Stomach (tissue), 19 donors: ENCODE measurements at places on chromosomes 16 and 17. TPM values are rescaled to one million over a fixed set of nuclear protein-coding genes. Genes with fewer than 3 reads are reported as not detected.
A peak's percentile ranks its signal among the peaks of the same experiment; 100 is the strongest.

DNA sequence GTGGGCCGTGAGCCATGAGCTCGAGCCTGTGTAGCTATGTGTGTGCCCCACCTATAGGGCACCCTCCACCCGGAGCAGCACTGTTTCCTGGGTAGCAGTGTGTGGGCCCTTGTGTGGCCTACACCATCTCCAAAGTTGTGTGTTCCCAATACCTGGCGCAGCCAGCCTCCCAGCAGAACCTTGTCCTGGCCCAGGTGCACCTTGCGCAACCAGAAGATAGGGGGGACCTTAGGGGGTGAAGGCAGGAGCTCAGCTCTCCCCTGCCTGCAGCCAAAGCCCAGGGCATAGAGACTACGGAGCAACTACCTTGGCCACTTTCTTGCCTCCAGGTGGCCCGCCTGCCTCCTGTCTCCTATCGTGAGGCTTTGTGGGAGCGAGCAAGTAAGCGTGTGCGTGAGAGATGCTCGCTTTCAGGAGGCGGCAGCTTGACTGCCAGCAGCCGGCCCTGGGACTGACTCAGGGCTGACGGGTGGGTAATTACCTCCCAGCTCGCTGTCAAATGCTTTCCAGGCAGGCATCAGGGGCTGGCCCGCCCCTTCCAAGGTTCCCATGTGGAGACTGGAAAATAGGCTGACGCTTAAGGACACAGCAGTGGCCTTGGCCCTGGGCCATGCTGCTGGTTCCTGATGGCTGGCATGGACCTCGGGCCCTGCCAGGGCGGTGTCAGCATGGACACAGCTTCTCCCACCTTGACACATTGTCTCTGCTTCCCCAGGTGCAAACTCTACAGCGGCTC is 19.0 kb downstream of the TRAF7 start:
- no peak overlapping the region for H3K27ac ChIP-seq
- no peak for DNase-seq
- H3K4me1 ChIP-seq = peaks cover 5% of the 10 kb centered on the region
- H3K36me3 ChIP-seq = peaks cover 70% of the 10 kb centered on the region
- H3K4me3 ChIP-seq = no peak overlapping the region
- no peaks in the 10 kb centered on the region for H3K27me3 ChIP-seq

SLC35G6 gene
- total RNA-seq = not detected

GRCh38 chr17:210402-210801 is 29.0 kb upstream of the DOC2B start:
- H3K4me1 ChIP-seq = no peaks in the 10 kb centered on the region
- H3K36me3 ChIP-seq = peaks cover 45% of the 10 kb centered on the region
- peaks cover 15% of the 10 kb centered on the region for H3K27me3 ChIP-seq
- no peak overlapping the region for H3K27ac ChIP-seq

DNA sequence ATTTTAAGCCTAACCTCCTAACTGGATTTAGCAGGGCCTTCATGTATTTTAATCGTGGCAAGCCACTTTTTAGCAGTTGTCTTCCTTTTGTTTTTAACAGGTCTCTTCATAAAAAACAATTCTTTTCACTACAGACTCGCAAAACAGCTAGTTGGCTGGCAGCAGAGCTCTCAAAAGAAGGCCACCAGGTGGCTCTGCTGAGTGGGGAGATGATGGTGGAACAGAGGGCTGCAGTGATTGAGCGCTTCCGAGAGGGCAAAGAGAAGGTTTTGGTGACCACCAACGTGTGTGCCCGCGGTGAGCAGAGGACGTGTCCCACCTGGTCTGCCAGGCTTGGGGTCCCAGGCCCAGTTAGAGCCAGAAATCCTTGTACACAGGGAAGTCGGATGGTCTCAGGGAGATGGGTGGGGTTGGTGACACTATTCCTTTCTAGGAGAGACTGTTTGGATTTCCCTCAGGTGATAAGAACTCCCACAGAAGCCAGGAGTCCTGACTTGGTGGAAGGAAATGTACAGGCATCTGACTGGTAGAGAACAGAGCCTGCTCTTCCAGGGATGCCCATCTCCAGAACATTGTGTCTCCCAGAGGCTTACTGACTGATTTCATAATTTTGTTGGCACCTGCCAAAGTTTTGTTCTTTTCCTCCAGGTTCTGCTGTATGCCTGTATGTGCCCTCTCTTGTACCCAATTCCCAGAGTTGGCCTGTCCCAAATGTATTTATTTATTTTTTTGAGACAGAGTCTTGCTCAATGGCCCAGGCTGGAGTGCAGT is 14.9 kb upstream of the DDX19A start:
- no peak overlapping the region for H3K27ac ChIP-seq
- H3K36me3 ChIP-seq = peaks cover 40% of the 10 kb centered on the region
- H3K4me3 ChIP-seq = no peak overlapping the region
- H3K4me1 ChIP-seq = no peaks in the 10 kb centered on the region

DNA sequence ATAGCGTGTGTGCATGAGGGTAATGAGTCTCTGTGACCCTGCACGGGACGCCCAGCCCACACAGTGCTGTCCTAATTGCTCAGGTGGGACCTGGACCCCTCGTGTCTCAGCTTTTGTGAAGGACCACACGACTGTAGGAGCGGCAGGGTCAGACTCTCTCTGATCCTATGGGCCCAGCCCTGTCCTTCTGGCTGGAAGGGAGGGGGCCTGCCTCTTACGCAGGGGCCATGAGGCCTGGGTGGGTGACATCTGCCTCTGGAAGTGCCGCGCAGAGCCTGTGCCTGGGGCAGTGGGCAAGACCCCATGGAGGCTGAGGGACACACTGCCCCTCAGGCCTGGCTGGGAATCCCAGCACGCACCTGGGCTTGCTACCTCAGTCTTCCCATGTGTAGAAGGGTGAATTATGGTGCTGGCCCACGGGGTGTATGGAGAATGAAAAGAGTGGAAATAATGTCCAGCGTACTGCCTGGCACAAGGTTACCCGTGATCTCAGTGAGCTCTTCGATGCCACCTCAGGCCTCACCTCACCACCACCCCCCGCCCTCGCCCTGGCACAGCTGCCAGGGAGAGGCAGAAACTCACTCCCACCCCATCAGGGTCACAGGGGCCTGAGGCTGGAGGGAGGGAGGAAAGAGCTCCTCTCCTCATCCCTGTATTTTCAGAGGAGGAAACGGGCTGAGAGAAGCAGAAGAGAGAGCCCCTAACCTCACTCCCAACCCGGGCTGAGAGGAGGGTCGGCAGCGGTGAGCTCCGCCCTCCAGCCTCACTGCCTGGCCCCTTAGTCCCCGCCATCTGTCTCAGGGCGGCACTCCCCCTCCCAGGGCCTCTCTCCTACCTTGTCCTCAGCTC is 27.1 kb upstream of the DBNDD1 start:
- H3K27ac ChIP-seq = no peak overlapping the region
- peaks cover 12% of the 10 kb centered on the region for H3K4me1 ChIP-seq
- no peak for DNase-seq
- H3K27me3 ChIP-seq = no peaks in the 10 kb centered on the region

GRCh38 chr17:20033415-20033814 is 24.3 kb downstream of the SPECC1 start:
- H3K27me3 ChIP-seq = no peaks in the 10 kb centered on the region
- no peaks in the 10 kb centered on the region for H3K36me3 ChIP-seq
- no peak overlapping the region for H3K27ac ChIP-seq
- no peak overlapping the region for H3K4me3 ChIP-seq
- no peaks in the 10 kb centered on the region for H3K4me1 ChIP-seq

- no peaks in the 10 kb centered on the region for H3K36me3 ChIP-seq
- no peaks in the 10 kb centered on the region for H3K4me1 ChIP-seq
- no peak for DNase-seq
- H3K27ac ChIP-seq = peak overlapping the region; percentile 47
These were observed 129.5 kb downstream of the PRKCA start for GRCh38 chr17:66431910-66432309.

DNA sequence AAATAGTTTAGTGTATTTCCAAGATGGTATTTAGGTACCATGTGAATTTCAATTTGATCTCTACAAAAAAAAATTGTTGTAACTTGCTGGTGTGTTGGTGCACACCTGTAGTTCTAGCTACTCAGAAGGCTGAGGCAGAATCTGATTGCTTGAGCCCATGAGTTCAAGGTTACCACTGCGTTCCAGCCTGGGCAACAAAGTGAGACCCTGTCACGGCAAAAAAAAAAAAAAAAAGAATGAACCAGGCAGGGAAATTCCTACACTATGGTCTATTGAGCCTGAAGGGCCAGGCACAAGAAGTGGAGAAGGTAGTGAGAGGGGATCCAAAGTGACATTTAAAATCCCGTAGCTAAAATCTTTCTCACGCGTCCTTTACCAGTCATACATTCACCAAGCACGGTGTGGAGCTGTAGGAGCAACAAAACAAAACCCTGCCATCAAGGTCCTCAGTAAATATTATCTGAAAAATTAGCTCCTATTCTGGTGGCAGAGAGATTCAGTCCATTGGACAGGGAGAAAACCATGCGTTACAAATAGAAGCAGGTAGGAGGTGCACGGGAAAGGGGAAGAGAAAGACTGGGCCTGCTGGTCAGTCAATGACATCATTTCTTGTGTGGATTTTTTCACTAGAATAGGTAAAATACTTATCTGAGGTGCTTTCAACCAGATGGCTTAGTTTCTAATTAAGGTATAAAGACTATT is 27.3 kb downstream of the TXNDC11 start:
- no peaks in the 10 kb centered on the region for H3K27me3 ChIP-seq
- no peak overlapping the region for H3K4me3 ChIP-seq
- peaks cover 19% of the 10 kb centered on the region for H3K4me1 ChIP-seq
- H3K27ac ChIP-seq = peak overlapping the region; percentile 68
- peak; percentile 37 for DNase-seq

- no peaks in the 10 kb centered on the region for H3K27me3 ChIP-seq
- H3K4me1 ChIP-seq = peaks cover 99% of the 10 kb centered on the region
- no peak for DNase-seq
- peak overlapping the region; percentile 5 for H3K27ac ChIP-seq
- peaks cover 11% of the 10 kb centered on the region for H3K36me3 ChIP-seq
These were observed 18.1 kb downstream of the SLC7A5 start for GRCh38 chr16:87851141-87851587.

- no peak overlapping the region for H3K4me3 ChIP-seq
- peaks cover 22% of the 10 kb centered on the region for H3K4me1 ChIP-seq
These were observed 10.0 kb upstream of the C1QTNF8 start for GRCh38 chr16:1105888-1106620.

DNA sequence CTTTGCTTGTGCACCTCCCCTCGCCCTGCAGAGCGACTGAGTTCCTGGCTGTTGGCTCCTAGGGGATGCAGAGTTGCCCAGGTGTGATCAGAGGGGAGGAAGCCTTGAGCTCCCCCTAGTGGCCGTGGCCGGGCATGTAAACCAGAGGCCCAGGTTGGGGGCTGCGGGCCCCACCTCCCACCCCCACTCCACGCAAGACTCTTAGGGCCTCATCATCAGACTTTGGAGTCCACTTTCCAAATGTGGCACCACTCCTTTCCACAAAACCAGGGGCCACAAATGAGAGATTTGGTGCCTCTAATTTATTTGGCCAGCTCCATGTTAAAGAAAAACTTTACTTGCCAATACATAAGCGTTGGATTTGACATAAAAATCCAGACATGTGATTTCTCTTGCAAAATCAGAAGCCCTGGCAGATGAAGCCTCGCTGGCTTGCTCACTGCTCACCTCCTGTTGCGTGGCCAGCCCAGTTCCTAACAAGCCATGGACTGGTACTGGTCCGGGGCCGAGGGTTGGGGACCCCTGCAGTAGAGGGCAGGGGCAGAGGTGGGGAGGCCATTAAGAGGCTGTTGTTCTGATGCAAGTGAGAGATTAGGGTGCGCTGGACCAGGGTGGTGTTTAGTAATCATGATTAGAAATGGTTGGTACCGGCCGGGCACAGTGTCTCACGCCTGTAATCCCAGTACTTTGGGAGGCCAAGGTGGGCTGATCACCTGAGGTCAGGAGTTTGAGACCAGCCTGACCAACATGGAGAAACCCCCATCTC is 28.7 kb upstream of the GAS7 start:
- no peaks in the 10 kb centered on the region for H3K4me1 ChIP-seq
- H3K36me3 ChIP-seq = no peaks in the 10 kb centered on the region
- no peak overlapping the region for H3K4me3 ChIP-seq
- peak; percentile 28 for DNase-seq
- no peaks in the 10 kb centered on the region for H3K27me3 ChIP-seq
- H3K27ac ChIP-seq = no peak overlapping the region

GRCh38 chr16:49598383-49599170 is 225.0 kb downstream of the C16orf78 start:
- no peaks in the 10 kb centered on the region for H3K4me1 ChIP-seq
- no peak overlapping the region for H3K27ac ChIP-seq
- DNase-seq = peak; percentile 21
- no peak overlapping the region for H3K4me3 ChIP-seq
- H3K27me3 ChIP-seq = no peaks in the 10 kb centered on the region
- no peaks in the 10 kb centered on the region for H3K36me3 ChIP-seq

GRCh38 chr17:28347261-28347891 is 10.0 kb downstream of the POLDIP2 start:
- peaks cover 83% of the 10 kb centered on the region for H3K36me3 ChIP-seq
- peak; percentile 50 for DNase-seq
- H3K27me3 ChIP-seq = no peaks in the 10 kb centered on the region
- H3K4me3 ChIP-seq = no peak overlapping the region

DNA sequence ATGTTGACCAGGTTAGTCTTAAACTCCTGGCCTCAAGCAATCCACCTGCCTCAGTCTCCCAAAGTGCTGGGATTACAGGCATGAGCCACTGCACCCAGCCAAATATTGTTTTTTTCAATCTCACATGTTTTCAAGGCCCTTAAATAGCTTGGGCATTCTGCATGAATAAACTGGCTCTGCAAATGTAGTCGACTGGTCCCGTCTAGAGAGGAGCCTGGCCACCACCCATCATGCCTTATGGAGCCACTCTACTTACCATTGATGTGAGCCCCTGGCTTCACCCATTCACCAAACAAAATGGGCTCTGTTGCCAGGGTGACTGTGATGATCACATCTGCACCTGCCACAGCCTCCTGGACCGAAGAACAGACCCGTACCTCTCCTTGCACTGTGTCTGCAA is 10.8 kb downstream of the CRYM start:
- no peak overlapping the region for H3K4me3 ChIP-seq
- no peak for DNase-seq
- H3K36me3 ChIP-seq = no peaks in the 10 kb centered on the region
- H3K27ac ChIP-seq = no peak overlapping the region

- H3K4me3 ChIP-seq = no peak overlapping the region
- H3K36me3 ChIP-seq = no peaks in the 10 kb centered on the region
- H3K27ac ChIP-seq = no peak overlapping the region
- DNase-seq = no peak
- H3K27me3 ChIP-seq = peaks cover 3% of the 10 kb centered on the region
These were observed 212.2 kb upstream of the ZNF469 start for GRCh38 chr16:88170528-88170991.
